Heart right ventricle (tissue), 16 donors: ENCODE measurements at places on chromosomes 7 and 10.

DNA sequence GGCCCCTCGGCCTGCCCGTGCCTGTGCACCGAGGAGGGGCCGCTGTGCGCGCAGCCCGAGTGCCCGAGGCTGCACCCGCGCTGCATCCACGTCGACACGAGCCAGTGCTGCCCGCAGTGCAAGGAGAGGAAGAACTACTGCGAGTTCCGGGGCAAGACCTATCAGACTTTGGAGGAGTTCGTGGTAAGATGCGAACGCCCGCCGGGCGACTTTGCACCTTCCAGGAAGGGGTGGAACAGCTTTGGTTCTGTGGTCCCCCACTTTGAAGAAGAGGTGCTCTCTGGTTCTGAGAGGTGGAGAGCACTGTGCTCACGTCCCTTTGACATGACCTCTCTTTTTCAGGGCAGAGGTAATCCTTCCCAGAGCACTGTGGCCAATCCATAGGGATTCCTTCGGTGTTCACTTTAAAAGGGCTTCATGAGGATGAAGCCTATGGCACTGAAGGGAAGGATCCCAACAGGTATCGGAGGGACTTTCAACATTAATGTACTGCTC lies 2.6 kb downstream of the VWC2 start:
- no peak for DNase-seq

DNA sequence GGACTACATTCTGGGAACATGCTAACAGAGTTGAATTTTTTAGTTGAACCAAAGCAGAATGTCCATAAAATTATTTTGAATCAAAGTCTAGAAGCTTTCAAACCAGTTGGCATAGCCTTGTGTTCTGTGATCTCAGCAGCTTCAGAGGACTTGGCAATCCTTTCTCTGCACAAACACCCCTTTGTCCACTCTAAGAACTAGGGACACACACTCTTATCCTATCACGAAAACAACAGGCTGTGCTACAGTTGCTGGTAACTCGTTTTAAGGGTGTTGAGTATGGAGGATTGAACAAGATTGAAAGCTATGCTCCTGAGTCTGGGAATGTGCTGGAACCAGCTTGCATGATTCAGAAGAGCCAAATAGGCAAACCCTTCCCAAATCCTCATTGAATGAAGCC lies 76.4 kb upstream of the PRSS58 start:
- DNase-seq, result no peak

DNA sequence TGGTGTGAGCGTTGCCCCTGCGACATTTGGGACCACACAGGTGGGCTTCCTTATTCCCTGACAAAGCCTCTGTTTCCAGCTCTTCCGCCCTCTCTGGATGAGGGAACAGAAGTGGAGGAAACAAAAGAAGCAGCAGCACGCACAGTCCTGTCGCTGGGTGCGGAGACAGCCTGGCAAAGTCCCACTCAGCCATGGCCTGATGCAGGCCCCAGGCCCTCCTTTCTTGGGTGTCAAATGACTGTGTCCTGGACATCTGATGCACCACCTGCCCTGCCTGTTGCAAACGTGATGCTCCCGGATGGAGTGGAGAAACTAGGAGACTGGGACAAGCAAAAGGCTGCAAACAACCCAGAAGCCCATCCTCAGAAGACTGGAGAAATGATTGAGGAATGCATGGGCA lies 20.7 kb downstream of the ZMIZ2 start:
- DNase-seq, result no peak

- peak; percentile 64 for DNase-seq
Observed at GRCh38 chr10:102776779-102777456, 33.2 kb downstream of the WBP1L start.

DNA sequence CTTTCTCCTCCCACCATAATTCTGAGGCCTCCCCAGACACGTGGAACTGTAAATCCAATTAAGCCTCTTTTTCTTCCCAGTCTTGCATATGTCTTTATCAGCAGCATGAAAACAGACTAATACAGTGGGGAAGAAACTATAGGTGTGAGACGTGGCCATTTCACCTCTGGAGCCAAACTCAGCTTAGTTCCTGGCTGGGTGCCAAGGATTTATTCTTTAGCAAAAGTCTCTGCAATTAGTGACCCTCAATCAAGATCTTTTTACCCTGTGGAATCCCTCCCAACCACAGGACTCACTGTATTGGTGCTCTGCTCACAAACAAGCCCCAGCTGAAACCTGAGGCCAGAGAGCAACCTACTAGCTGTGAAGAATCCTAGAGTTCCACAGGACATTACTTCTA lies 28.1 kb upstream of the SFTPD start:
- DNase-seq, result no peak

GRCh38 chr10:107856047-107856315 lies 691.5 kb upstream of the SORCS1 start:
- DNase-seq, result no peak

DNA sequence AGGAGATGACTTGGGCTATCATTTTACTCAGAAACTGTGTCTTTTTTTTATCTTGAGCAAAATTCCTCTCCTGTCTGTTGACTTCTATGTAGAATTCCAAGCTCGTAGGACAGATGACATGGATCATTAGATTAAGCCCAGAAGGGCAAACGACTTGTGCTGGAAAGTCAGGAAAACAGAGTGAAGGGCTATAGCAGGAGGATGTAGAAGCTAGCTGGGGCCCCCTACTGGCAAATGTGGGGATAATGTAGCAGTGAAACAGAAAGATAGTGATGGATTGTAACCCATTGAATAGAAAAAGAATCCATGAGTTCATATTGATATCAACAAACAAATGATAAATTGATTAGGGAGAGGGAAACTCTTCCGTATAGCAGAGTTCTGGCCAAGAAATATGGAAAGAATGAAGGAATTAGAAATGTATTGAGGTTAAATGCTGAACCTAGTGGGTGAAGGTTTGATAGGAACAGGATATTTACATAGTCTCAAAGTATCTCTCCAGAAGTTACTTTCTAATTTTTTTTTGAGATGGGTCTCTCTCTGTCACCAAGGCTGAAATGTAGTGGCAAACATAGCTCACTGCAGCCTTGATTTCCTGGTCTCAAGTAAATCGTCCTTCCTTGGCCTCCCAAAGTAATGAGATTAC lies 103.6 kb downstream of the LYZL1 start:
- DNase-seq, result peak; percentile 15

- no peak for DNase-seq
Observed at GRCh38 chr10:30992681-30993080, 39.0 kb downstream of the ZNF438 start.

DNA sequence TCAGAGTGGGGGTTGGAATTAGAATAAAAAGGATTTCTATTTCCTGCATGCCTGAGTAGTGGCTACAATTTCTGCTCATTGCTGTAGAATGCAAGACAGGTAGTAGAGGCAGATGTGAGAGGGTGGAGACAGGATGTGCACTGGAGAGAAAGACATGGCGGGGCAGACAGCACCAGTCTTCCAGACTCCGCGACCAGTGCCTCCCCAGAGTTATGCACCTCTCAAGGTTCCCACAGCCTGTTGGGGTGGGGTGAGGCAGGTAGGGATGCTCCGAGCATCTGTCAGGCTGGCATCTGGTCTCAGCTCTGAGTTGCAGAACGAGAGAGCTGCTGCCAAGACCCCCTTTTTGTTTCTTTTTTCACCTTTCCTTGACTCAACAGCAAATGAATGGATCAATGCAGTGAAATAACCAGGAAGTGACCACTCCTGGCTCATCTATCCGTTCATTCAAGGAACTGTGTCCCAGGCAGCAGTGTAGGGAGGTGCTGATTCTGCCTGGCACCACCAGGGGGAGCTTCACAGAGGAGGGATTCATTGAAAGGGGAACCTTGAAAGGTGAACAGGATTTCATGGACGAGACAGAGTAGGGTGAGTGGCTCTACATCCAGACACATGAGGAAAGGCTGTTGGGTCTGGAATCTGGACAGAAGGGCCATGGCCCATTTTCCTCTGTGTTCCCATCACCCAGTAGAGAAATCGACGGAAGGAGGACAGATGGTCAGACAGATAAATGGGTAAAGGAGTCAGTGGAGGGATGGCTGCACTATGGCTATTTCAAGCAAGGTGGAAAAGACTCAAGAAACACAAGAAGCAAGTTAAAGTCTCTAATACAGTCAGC lies 17.2 kb upstream of the SLC18A3 start:
- peak; percentile 32 for DNase-seq

GRCh38 chr7:40482845-40483244 lies 348.0 kb downstream of the SUGCT start:
- DNase-seq, result no peak

- DNase-seq, result no peak
Observed at GRCh38 chr7:31100445-31100844, 48.3 kb downstream of the ADCYAP1R1 start.
